ENCODE measurements at places on chromosomes 2 and 18. TPM values are rescaled to one million over a fixed set of nuclear protein-coding genes. Genes with fewer than 3 reads are reported as not detected.

The SPEG gene
- total RNA-seq: 1.5 TPM

The DAW1 gene
- total RNA-seq: not detected

The ACMSD gene
- 123 TPM for total RNA-seq

The PROKR1 gene
- 0.05 TPM for total RNA-seq

The REL gene
- 4.4 TPM for total RNA-seq

The TMEM131 gene
- total RNA-seq: 14.7 TPM

The NOSTRIN gene
- total RNA-seq: 3.5 TPM

The RAB27B gene
- 1.0 TPM for total RNA-seq

DNA sequence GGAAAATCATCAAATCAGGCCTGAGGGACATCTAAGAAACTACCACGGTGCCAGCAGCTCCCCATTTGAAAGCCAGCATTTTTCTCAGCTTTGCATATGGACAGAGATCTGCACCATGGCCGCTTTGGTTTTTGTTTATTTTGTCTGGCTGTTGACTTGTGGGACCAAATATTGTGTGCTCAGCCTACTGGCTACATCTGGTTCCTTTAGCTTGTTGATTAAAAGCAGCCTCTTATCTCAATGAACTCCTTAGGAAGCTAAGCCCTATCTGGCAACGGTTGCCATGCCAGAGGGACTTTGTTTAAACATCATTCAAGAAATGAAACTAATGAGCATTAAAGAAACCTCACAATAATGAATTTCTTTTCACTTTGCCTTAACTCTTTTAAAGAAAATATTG lies 32.4 kb upstream of the CCDC150 start:
- DNase-seq: no peak

- no peak for DNase-seq
Measured at GRCh38 chr2:150292807-150293206, 194.7 kb downstream of the RND3 start.

- peak; percentile 84 for DNase-seq
Measured at GRCh38 chr2:219298759-219299371, 10.3 kb downstream of the PTPRN start.

- no peak for DNase-seq
Measured at GRCh38 chr18:30280861-30281470, 761.6 kb downstream of the DSC3 start.

DNA sequence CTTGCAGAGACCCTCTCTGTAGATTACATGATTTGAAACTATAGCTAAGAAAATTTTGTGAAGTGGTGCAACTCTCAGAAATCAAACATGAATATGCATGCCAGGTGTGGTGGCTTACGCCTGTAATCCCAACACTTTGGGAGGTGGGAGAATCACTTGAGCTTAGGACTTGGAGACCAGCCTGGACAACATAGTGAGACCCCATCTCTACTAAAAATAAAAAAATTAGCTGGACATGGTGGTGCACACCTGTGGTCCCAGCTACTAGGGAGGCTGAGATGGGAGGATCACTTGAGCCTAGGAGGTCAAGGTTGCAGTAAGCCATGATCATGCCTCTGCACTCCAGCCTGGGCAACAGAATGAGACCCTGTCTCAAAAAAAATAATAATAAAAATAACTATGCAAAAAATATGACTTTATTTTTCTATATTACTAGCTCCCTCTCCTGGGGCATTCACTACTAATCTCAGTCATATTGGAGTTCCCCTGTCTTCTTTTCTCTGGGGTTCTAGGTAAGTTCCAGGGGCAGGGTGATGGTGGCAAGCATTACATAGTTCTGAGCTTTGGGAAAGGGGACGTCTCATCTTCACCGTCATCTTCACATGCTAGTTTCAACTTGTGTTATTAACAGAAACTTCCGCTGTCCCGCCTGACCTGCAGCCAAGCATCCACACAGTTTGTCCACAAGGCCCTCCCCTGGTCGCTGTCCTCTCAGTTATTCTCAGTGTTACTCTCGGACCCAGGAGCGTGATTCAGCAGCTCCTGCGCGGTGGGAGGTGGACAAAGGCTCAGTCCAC lies 96.8 kb upstream of the MBOAT2 start:
- no peak for DNase-seq

DNA sequence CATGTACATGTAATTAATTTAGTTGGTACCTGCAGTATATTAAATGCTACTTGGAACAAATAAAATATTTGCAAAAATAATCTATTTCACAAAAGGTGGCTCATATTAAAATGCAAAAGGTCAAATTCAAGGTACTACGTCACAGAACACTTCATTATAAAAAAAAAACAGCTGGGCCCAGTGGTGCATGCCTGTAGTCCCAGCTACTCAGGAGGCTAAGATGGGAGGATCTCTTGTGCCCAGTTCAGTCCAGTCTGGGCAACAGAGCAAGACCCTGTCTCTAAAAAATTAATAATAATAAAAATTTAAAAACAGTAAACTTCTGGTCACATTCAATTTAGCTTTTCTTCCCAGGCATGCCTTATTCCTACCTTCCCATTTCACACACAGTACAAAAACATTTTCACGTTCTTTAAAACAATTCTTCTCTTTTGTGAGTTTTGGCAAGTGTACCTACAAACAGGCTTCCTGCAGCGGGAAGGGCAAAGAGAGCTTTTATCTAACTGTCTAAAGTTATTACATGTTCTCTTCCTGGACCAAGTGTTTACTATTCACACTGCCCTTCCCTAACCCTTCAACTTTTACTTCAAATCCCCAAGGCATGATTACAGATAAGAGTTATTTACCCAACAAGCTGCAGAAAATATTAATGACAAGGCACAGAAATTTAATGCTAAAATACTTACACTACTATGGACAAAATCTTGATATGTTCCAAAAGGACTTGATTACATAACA lies 10.7 kb downstream of the BAZ2B start:
- no peak for DNase-seq

GRCh38 chr2:226048611-226049010 lies 649.1 kb downstream of the NYAP2 start:
- no peak for DNase-seq

- DNase-seq: no peak
Measured at GRCh38 chr2:60230037-60230436, 323.4 kb downstream of the BCL11A start.

GRCh38 chr2:45992021-45992740 lies 305.0 kb upstream of the EPAS1 start:
- peak; percentile 95 for DNase-seq

DNA sequence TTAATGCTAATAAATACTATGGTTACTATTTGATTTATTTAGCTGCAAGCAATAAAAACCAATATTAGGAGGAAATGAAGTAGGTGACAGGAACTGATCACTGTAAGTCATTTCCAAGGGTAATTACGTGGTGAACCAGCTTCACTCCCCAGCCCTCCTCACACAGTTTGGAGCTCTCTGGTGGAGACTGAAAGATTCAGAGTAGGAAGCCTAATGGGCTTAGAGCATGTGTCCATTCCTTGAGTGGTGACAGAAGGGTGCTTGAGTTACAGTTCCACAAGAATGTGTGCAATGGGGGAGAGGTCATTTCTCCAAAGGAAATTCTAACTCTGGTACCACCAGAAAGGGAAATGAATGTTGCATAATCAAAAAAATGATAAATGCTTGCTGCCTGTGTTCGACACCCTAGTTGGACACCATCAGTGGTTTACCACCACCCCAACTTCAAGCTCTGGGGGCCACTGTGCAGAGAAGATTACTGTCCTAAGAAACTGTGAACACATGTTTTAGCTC lies 285.1 kb upstream of the MMADHC start:
- DNase-seq: no peak

GRCh38 chr2:38129987-38130386 lies 54.0 kb upstream of the CYP1B1 start:
- no peak for DNase-seq

- no peak for DNase-seq
Measured at GRCh38 chr2:100655446-100655845, 92.7 kb downstream of the PDCL3 start.

DNA sequence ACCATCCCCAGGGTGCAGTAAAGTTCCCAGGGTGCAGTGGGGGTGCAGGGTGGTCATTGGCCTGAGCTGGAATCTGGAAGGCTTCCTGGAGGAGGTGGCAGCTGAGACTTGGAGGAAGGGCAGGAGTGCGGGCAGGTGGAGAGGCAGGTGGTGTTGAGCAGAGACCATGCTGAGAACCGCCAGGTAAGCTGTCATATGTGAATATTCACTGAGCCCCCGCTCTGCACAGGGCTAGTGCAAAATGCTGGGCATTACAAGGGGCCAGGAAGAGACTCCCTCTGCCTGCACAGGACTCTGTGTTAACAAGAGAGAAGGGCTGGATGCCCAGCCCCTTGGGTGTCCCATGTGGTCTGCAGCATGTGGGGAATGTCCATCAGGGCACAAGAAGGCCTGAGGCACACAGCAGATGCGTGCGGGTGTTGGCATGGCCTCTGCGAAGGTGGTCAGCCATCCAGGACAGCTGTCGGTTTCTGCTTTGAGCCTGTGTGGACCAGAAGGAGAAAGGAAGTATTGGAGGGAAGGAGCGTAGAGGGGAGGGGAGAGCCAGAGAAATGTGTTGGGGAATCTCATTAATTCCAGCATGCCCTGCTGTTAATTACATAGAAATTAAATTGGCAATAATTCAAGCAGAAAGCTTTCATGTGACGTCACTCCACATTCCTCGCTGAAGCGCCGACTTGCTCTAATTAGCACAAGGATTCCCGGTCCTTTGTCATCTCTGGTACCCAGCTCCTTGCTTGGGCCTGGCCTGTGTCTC lies 62.8 kb upstream of the OTOS start:
- DNase-seq: no peak

DNA sequence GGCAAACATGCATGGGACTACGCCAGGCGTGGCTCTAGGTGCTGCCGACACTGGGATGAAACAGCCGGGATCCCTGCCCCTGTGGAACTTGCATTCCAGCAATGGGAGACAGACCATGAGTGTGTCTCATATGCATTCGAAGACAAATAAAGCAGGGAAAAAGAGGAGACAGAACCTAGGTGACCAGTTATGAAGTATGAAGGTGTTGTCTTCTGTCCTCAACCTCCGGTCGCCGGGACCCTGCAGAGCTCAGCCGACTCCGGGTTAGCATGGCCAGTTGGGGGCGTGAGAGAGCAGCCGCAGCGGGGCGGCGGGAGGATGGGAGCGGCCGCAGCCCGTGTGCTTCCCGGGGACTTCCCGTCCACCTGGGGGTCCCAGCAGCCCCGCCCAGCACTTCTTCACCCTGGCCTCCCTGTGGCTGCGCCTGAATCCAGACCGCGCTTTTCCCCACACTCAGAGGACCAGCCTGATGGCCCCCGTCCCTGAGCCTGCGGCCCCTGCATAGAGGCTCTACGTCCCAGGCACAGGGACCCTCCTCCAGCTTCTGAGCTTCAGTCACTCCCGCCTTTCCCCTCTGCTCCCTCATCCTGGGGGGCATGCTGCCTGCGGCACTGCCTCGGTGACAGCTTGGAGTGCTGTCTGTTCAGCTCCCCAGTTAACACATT lies 11.4 kb downstream of the ID2 start:
- DNase-seq: no peak

DNA sequence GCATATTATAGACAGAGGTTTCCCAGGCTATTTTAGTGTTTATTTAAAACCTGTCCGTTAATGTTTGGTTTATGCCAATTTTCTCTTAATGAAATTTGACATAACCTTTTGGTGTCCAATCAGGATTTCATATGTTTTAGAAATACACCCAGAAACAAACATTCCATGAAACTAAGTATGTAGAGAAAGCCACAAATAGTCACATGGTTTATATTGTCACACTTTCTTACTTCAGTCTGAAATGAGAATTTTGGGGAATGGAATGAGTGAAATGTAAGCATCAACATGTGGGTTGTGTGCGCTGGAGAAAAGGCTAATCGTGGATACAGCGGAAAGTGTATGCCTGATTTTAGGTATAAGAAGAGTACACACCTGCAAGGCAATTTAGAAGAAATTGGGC lies 277.0 kb upstream of the RAB12 start:
- no peak for DNase-seq

- DNase-seq: no peak
Measured at GRCh38 chr2:54855434-54855833, 132.0 kb downstream of the EML6 start.

GRCh38 chr2:64542071-64543007 lies 18.2 kb downstream of the AFTPH start:
- DNase-seq: no peak

DNA sequence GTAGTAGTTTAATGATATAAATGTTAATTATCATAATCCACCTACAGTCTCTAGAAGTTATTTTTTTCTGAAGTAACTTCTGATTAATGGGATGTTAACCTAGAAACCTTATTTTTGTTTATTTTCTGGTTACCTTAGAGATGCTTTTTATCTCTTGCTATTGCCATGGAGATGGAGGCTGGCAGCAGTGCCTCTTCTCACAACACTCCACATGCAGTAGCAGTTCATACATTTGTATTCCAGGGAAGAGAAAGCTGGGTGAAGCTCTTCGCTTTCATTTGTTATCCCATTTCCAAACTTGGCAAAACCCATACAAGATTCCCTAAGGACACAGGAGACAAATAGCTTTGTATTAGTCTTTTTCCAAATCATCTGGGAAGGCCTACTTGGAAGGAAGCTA lies 1794.1 kb upstream of the LRRTM1 start:
- DNase-seq: no peak
